ENCODE measurements at places on chromosomes 5 and 9.
A peak's percentile ranks its signal among the peaks of the same experiment; 100 is the strongest.

GRCh38 chr5:150441813-150442698 lies 7.5 kb downstream of the RPS14 start:
- no peaks in the 10 kb centered on the region for H3K4me1 ChIP-seq
- no peaks in the 10 kb centered on the region for H3K27me3 ChIP-seq
- peaks cover 22% of the 10 kb centered on the region for H3K36me3 ChIP-seq
- peak overlapping the region; percentile 59 for H3K27ac ChIP-seq
- no peak for DNase-seq
- H3K4me3 ChIP-seq: no peak overlapping the region

- H3K27me3 ChIP-seq: no peaks in the 10 kb centered on the region
- no peaks in the 10 kb centered on the region for H3K36me3 ChIP-seq
- DNase-seq: no peak
These were observed 995.7 kb downstream of the CDH18 start for GRCh38 chr5:18992264-18992663.

DNA sequence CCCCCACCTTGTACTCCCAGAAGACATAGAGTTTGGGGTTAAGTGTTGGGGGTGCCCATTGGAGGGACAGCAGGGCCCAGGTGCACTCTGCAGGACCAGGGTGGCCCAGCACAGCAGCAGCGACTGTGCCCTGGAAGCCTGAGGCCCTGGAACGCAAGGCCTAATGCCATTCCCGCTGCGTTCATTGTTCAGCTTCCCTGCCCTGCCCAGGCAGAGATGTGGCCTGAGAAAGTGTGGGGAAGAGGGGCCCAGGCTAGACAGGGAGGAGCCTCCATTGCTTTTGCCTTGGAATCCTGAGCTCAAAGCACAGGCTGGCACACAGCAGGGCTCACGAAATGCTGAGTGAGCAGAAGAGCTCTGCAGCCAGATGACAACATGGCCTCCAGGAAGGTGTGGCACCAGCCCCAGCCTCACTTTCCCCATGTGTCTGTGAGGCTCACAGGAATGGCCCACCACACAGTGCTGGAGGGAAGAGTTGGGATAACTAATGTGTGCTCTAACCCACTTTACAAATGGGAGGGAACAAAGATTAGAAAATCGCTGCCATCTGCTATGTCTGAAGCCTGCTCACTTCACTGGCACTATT lies 19.4 kb downstream of the S1PR3 start:
- DNase-seq: no peak
- H3K4me1 ChIP-seq: peaks cover 6% of the 10 kb centered on the region
- no peaks in the 10 kb centered on the region for H3K36me3 ChIP-seq
- H3K27ac ChIP-seq: no peak overlapping the region

- no peak for DNase-seq
- no peaks in the 10 kb centered on the region for H3K36me3 ChIP-seq
- no peak overlapping the region for H3K27ac ChIP-seq
- H3K4me1 ChIP-seq: peaks cover 2% of the 10 kb centered on the region
- H3K27me3 ChIP-seq: no peaks in the 10 kb centered on the region
- no peak overlapping the region for H3K4me3 ChIP-seq
These were observed 425.6 kb downstream of the KIAA0825 start for GRCh38 chr5:94192658-94193391.

DNA sequence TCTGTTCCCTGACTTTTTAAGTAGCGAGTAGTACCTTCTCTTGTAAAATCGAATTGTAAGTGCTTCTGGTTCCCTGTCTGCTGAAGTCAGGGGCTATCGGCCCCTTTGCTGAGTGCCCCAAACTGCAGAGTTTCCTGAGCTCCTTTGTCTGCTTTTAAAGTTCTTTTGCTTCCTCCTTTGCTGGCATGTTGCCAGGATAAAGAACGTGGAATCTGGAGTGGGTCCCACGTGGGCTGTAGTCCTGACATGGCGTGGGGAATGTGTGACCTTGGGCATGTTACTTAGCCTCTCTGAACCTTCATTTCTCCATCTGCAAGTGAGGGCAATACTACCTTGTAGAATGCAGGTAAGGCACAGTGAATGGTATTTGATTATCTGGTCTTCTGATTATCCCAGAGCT lies 13.7 kb upstream of the ODF2 start:
- peaks cover 3% of the 10 kb centered on the region for H3K4me1 ChIP-seq
- H3K4me3 ChIP-seq: no peak overlapping the region
- no peak overlapping the region for H3K27ac ChIP-seq
- no peak for DNase-seq
- H3K36me3 ChIP-seq: peaks cover 2% of the 10 kb centered on the region

DNA sequence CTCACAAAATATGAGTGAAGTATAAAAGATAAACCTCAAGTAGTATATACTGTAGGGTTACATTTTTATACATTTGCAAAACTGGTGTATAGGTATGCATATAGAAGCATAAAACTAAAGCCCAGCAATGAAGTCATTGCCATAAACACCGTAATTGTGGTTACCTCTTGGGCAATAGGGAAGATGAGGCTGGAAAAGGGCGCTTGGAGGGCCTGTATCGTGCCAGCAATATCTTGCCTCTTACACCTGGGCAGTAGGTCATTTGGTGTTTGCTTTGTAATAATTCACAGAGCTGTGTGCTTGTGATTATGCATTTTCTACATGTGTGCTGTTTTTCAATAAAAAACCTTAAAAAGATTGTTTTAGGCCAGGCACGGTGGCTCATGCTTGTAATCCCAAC lies 45.2 kb downstream of the KDM4C start:
- DNase-seq: no peak
- H3K36me3 ChIP-seq: peaks cover 17% of the 10 kb centered on the region
- H3K4me1 ChIP-seq: peaks cover 5% of the 10 kb centered on the region
- no peak overlapping the region for H3K4me3 ChIP-seq
- H3K27ac ChIP-seq: no peak overlapping the region

- H3K4me1 ChIP-seq: peaks cover 6% of the 10 kb centered on the region
- H3K27ac ChIP-seq: no peak overlapping the region
- no peak overlapping the region for H3K4me3 ChIP-seq
- no peaks in the 10 kb centered on the region for H3K27me3 ChIP-seq
- H3K36me3 ChIP-seq: peaks cover 2% of the 10 kb centered on the region
These were observed 150.2 kb upstream of the SLC12A2 start for GRCh38 chr5:127933348-127933747.

DNA sequence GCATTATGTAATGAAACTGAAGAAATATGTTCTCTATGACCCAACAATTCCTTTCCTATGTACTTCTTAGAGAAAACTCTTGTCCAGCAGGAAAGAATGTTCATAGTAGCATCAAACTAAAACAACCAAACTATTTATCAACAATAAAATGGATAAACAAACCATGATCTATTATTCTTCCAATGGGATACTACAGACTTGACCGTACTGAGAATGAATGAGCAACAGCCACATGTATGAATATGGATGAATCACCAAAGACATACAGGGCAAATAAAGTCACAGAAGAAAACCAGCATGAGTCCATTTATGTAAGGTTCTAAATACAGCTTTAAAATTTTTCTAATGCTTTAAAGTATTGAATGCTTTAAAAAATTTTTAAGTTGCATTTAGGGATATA lies 73.6 kb upstream of the SUSD1 start:
- peak overlapping the region; percentile 27 for H3K27ac ChIP-seq
- H3K36me3 ChIP-seq: peaks cover 19% of the 10 kb centered on the region
- no peaks in the 10 kb centered on the region for H3K27me3 ChIP-seq

- H3K4me3 ChIP-seq: no peak overlapping the region
- H3K27ac ChIP-seq: no peak overlapping the region
- peaks cover 6% of the 10 kb centered on the region for H3K4me1 ChIP-seq
- no peaks in the 10 kb centered on the region for H3K27me3 ChIP-seq
- H3K36me3 ChIP-seq: no peaks in the 10 kb centered on the region
- DNase-seq: no peak
These were observed 115.7 kb upstream of the C9orf72 start for GRCh38 chr9:27688954-27689353.

DNA sequence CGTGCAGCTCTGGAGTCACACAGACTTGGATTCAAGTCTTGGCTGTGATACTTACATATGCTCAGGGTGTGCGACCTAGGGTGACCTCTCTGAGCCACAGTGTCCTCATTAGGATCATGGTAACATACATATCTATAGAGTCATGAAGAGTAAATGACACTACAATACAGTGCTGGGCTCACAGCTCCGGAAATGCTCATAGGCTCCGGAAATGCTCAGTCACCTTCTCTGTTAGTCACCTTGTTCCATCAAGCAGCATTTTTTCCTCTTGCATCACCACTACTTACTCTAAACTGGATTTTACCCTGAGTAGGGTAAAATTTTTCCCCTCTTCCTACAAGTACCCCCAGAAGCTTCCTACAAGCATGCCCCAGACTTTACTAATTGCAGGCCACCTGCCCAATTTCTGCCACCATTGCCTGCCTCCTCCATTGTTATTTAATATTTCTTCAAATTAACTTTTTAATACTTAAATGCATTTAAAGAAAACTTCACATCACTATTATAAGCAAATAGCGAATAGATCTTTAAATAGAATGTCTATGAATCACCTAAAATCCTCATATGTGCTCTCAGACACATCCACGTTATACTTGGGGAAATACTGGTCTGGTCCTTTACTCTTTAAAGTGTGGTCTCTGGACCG lies 147.6 kb upstream of the SPRY4 start:
- peaks cover 2% of the 10 kb centered on the region for H3K36me3 ChIP-seq
- no peak overlapping the region for H3K4me3 ChIP-seq
- DNase-seq: no peak
- H3K27ac ChIP-seq: no peak overlapping the region
- no peaks in the 10 kb centered on the region for H3K27me3 ChIP-seq
- H3K4me1 ChIP-seq: peaks cover 16% of the 10 kb centered on the region

- H3K27ac ChIP-seq: no peak overlapping the region
- H3K4me1 ChIP-seq: no peaks in the 10 kb centered on the region
- no peaks in the 10 kb centered on the region for H3K27me3 ChIP-seq
- no peak for DNase-seq
- H3K4me3 ChIP-seq: no peak overlapping the region
These were observed 48.5 kb upstream of the AGXT2 start for GRCh38 chr5:35096216-35096615.

- H3K36me3 ChIP-seq: peaks cover 1% of the 10 kb centered on the region
- peaks cover 33% of the 10 kb centered on the region for H3K27me3 ChIP-seq
- no peak for DNase-seq
- no peak overlapping the region for H3K27ac ChIP-seq
- no peaks in the 10 kb centered on the region for H3K4me1 ChIP-seq
These were observed 6.9 kb downstream of the CAMK4 start for GRCh38 chr5:111231119-111231518.

- H3K4me1 ChIP-seq: peaks cover 33% of the 10 kb centered on the region
- H3K36me3 ChIP-seq: peaks cover 13% of the 10 kb centered on the region
- H3K4me3 ChIP-seq: no peak overlapping the region
- H3K27ac ChIP-seq: peak overlapping the region; percentile 41
These were observed 75.6 kb upstream of the SPRY4 start for GRCh38 chr5:142400415-142400814.

GRCh38 chr9:92706218-92706940 lies 36.4 kb upstream of the IPPK start:
- no peaks in the 10 kb centered on the region for H3K4me1 ChIP-seq
- DNase-seq: no peak
- no peak overlapping the region for H3K4me3 ChIP-seq
- H3K36me3 ChIP-seq: peaks cover 20% of the 10 kb centered on the region
- no peaks in the 10 kb centered on the region for H3K27me3 ChIP-seq
